ENCODE measurements at places on chromosomes 11 and 22.

GRCh38 chr11:64234647-64235379, 429 bp downstream of the VEGFB start:
- no peak for DNase-seq

GRCh38 chr22:37529652-37530345, 10.6 kb upstream of the CARD10 start:
- no peak for DNase-seq

DNA sequence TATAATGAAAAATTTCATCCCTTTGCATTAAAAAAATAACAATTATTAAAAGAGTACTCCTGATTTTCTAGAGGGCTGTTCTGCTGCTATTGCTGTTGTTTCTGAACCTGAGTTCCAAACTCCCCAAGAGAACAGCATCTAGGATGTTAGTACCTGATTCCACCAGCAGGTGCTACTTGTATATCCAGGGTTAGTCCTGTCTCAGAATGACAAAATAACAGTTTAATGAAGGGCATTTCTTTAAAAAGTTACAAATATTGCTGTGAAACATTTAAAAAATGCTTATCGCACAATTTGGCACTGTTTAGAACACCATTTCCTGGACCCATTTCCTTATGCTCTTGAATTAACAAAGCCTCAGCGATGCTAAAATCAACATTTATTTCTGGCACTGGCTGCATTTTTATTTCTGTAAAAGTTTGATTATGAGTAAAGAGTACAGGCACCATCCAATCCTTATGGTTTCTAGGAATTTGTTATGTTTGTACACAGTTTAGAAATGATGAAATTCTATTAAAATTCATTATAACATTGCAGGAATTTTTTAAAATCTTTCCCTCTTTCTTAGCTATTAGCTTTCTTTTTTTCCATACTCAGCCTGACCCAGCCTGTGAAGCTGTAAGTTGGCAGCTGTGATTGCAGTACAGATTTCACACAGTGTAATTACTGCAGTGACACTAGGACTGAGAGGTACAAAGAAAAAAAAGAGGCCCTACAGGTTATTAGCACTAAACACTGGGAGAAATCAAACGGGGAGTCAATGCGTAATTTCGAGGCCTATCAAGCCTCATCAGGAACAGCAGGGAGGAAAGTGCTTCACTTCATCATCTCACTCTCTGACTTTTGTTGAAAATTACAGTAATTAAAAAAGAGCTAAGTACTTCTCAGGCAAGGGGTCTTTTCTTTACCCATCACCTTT, 208.8 kb downstream of the DCDC1 start:
- no peak for DNase-seq

DNA sequence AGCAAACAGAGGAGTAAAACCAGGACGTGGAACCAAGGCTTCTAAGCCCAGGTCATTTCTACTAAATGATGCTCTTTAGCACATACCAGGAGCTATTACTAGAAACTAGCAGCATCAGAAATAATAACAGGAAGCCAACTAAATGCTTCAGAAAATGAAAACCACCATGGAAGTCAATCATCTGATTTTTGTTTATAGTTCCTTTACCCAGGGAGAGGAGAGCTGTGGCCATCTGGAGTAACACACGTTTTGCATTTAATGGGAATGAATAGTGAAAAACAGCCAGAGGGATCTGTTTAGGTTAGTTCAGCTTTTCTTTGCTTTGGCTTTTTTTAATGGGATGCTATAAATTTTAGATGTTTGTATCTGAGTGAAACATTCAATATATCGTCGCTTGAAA, 250.7 kb upstream of the ARHGAP20 start:
- DNase-seq, result peak; percentile 8

DNA sequence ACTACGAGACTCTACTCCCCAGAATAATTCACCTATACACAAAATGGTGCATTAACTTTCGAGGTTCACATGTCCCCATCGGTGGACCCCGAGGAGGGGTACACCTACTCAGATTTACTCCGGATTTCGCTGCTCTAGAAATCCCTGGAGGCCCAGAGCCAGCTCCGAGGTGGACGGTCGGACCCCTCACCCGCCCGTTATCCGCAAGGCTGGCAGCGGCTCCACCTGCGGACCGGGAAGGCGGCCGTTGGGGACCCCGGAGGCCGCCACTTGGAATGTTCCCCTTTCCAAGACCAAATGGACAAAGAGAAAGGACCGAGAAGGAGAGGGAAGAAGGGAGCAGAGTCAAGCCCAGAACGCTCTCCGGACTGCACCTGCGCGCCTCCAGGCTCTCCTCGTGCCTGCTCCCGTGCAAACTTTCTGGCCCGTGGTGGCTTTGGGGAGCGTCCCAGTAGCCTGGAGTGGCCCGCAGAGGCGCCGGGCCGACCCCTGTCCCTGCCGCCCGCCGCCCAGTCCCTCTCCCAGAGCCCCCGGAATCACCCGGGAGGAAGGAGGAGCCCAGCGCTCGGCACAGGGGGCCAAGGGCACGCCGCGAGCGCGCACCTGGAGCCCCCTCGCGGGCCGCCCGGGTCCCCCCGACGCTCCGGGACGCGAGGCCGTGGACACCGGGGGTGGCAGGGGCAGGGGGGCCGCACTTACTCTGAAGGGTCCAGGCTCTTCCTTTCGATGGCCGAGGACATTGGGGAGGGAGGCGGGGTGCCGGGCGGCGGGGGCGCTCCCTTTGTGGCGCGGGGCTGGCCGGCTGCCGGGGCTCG, 23.0 kb downstream of the LMO2 start:
- no peak for DNase-seq

DNA sequence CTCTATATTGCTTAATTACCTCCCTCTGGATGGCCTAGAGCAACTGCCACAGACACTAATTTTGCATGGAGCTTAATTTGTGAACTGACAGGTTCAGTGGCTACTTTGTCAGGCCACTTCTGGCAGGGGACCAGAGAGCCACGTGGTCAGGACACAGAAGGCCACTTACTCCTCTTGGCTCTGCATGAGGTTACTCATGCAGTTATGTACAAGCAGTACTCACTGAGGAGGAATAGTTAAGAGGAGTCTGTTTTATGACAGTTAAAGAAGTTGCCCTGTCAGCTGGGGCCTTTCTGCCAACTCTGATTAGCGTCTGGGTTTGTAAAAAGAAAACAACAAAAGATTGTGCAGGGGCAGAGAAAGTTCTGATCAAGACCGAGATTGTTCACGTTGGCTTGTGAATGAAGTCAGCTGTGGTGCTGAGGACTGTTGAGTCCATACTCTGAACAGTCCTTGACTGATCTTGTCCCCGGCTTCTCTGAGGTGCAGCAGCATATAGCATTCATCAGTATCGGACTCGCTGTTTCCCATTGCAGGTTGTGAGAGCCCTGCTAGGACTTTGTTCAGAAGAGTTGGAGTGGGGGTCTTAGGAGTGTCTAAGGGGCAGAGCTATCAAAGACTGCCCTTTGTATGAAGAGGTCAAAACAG, 41.4 kb downstream of the PPFIBP2 start:
- no peak for DNase-seq

- DNase-seq, result no peak
Observed at GRCh38 chr11:22711071-22711770, 44.8 kb downstream of the GAS2 start.

DNA sequence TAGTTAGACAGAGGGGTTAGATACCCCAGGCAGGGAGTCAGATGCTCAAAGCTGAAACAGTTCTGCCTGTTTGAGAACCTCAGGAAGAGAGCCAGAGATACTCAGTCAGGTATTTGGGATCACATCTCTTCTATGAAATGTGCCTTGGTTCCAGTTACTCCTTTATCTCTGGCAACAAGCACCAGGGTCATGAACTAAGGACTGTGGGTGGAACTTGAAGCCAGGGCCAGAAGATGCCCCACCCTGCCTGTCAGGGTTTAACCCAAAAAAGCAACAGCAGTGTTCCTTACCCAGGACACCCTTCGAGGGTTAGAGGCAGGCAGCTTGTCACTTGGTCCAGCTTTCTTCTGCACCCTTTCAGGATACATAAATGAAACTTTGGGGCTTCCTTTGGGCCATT, 15.0 kb upstream of the WT1 start:
- DNase-seq, result no peak

- no peak for DNase-seq
Observed at GRCh38 chr11:112178428-112178827, 3.1 kb downstream of the BCO2 start.

DNA sequence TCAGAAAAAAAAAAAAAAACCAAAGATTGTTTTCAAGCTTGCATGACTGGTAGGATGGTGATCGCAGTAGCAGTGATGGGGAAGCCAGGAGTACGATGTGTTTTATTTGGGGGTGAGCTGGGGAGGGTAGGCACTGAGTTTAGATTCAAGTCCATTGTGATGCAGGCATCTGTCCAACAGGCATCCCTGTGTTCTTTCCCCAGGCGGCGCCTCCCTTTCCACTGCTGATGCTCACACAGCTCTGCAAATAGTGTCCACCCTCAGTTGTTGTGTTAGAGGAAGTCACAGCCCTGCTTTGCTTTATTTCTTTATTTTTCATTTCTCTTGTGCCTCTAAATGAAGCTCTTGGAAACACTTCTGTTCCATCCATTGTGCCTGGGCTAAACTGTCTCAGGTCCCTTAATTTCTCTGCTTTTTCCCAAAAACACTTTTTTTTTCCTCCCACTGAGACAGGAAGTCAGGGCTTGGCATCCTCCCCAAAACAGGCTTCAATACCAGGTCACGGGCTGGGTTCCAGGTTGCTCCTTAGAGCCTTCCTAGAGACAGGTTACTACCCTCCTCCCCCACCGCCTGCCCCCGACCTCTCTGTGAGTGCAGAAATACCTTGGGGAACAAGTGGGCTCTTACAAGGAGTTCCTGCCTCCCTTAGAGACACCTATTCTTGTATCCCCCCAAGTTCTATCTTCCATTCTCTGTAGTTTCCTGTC, 38.6 kb upstream of the HSPA8 start:
- peak; percentile 27 for DNase-seq

- DNase-seq, result no peak
Observed at GRCh38 chr11:60761436-60762190, 4.9 kb downstream of the MS4A15 start.

DNA sequence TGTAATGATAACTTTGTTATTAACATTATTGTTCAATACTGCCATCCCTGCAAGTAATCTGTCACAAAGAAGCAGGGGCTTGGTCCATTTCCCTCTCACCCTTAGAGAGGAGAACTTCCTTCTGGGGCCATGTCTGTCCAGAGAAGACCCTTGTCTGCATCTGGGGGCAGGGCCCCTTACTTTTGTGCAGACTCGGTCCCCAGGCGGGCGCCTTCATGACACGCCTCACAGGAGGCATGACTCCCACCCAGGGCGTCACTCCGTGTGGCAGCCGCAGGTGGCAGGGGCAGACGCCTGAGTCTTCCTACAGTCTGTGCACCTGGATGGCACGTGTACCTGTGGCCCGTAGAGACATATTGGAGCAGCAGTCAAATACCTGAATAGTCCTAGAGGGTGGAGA, 21.8 kb upstream of the B3GAT1 start:
- DNase-seq, result no peak

DNA sequence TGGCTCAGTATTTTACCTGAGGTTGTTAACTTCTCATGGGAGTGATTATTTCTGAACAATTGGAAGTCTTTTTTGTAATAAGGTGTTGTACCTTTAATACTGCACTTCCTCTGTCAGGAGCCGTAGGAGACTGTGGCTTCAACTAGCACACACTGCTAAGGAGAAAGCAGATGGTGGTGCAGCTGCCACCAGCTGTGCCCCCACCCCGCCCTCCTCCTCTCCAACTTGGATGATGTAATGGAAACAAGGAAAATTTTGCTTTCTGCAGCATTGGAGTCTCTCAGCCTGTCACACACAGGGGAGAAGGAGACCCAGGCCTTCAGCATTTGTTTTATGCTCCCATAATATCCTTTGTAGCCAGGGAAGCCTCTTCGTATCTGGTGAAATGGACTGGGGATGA, 91.2 kb downstream of the TEAD1 start:
- DNase-seq, result no peak

GRCh38 chr22:42994917-42995562, 19.9 kb downstream of the PACSIN2 start:
- DNase-seq, result peak; percentile 93

GRCh38 chr11:125517116-125517770, 21.2 kb upstream of the FEZ1 start:
- peak; percentile 59 for DNase-seq

DNA sequence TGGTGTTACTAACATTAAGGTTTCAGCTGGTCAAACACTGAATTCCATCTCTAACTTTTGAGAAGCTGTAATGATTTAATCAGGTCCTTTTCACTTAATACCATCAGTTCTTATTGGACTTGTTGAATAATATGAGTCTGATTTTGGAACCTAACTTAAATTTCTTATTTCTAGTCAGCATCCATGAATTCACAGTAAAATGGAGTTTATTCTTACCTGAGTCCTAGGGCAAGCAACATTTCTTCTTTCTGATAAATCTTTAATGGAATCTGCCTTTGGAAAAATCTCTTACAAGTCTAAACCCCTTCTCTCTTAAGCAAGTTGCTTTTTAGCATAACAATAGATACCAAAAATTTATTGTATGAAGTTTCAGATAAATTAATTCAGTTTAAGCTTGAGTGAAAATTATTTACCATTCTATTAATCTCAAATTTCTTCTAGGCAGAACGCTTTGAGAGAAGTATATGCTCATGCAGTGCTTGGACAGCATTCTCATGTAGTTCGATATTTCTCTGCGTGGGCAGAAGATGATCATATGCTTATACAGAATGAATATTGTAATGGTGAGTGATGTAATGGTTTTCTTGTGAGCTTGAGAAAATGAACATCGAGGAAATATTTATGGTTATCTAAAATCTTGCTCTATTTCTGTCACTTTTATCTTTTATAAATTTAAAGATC, 3.4 kb downstream of the WEE1 start:
- no peak for DNase-seq

DNA sequence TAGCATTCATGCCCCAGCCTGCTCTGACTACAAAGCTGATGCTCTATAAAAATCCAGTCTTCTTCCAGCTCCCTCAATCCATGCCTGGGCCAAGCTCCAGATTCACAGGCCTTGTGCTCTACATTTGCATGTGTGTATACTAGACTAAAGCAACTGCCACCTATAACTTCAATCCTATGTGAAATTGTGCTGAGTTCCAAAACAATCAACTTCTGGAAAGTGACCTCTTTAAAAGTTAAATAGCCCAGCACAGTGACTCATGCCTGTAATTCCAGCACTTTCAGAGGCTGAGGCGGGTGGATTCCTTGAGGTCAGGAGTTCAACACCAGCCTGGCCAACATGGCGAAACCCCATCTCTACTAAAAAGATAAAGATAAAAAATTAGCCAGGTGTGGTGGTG, 114.3 kb upstream of the ZC3H12C start:
- no peak for DNase-seq

GRCh38 chr11:299951-300735, 817 bp upstream of the IFITM5 start:
- no peak for DNase-seq

DNA sequence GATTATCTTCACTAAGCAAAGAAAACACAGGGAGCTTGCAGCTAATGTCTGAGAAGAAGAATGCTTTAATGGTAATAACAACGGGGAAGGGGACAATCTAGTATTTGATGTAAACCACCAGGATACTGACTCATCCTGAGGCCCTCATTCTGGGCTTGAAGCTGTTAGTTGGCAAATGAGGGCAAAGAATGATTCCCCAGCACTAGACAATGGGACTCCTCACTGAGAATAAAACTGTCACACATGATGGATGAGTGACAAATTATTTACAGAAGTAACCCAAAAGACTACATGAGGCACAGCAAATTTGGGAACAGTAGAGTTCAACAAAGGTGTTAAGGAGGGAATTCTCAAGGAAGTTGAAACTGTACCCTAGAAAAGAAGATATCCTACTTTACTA, 76.3 kb downstream of the FAM168A start:
- DNase-seq, result peak; percentile 75

GRCh38 chr11:7457211-7457610, 28.1 kb upstream of the OLFML1 start:
- DNase-seq, result peak; percentile 60

Data from fibroblast of skin of right biceps (primary cell).